Activated CD8-positive, alpha-beta T cell treated with anti-CD3 and anti-CD28 coated beads for 36 hours (primary cell): ENCODE measurements at places on chromosomes 11 and 22. TPM values are rescaled to one million over a fixed set of nuclear protein-coding genes. Genes with fewer than 3 reads are reported as not detected.

DNA sequence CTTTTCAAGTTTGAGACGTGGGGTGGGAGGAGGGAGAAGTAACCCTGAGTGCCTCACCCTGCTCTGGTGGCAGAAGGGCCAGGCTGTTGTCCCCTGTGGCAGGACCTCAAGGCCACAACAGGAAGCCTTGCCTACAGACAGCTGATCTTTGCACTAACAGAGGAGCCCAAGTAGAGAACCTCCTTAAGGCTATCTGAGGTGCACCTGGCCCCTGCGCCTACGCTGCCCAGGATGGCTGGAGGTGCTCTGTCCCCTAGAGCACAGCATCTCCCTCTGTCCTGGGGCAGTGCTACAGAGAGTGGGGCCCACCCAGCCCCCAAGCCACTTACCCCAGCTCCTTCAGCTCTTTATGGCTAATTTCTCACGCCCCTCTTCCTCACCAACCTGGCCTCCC is 27.0 kb downstream of the MYO7A start:
- DNase-seq, result no peak

DNA sequence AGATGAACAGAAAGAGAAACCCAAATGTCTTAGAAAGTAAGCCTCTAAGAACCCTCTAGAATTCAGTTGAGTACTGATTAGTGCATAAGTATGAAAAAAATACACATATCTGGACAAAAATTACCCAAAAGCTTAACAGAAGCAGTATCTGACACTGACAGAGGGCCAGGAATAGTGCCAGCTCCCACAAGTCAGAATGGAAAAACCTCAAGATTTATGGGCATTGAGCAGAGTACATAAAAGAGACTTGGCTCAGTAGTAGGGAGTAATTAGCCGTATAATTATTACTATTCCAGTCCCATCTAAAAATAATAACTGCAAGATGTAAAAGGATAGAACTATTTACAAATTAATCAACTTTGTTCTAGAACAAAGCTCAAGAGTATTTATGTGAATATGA is 834.5 kb downstream of the FAM181B start:
- DNase-seq, result no peak

GRCh38 chr22:31627223-31627731 is 34.7 kb downstream of the PISD start:
- DNase-seq, result no peak

Gene OR51B4
- total RNA-seq, result not detected
